ENCODE measurements at places on chromosomes 1 and 21.

GRCh38 chr1:151146412-151147131 is at the start of gene SEMA6C:
Gene SEMA6C (minus strand): TSS chr1:151146631. CDS start chr1:151142621, 4,010 bp downstream.
- no peak for DNase-seq

DNA sequence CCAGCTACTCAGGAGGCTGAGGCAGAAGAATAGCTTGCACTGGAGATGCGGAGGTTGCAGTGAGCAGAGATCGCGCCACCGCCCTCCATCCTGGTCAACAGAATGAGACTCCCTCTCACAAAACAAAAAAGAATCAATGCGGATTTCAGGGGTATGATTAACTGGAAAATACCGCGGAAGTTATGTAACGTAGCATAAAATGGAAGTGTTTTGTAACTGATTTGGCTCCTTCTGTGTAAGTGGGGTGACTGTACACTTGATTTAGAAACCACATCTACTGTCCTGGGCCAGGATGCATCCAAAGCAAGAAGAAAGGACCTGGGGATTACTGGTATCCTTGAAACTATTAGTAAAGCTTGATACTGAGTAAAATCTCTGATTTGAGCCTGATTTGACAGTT is 3.1 kb upstream of the VAMP4 start:
- no peak for DNase-seq

GRCh38 chr1:2632561-2633361 is at the start of gene MMEL1:
Gene MMEL1 (minus strand): TSS chr1:2633016. CDS start chr1:2629484, 3,532 bp downstream.
- no peak for DNase-seq

DNA sequence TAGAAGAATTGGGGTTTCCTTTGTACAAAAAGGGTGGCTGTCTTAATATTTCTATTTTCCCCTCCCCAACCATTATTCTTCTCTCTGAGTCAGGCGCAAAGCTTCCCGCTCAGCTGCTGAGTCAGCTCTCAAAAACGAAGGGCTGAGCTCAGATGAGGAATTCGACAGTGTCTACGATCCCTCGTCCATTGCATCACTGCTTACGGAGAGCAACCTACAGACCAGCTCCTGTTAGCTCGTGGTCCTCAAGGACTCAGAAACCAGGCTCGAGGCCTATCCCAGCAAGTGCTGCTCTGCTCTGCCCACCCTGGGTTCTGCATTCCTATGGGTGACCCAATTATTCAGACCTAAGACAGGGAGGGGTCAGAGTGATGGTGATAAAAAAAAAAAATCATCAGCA is 3.0 kb upstream of the TUFT1 start:
- no peak for DNase-seq

GRCh38 chr1:198657550-198658064 is 18.8 kb downstream of the PTPRC start:
- no peak for DNase-seq

DNA sequence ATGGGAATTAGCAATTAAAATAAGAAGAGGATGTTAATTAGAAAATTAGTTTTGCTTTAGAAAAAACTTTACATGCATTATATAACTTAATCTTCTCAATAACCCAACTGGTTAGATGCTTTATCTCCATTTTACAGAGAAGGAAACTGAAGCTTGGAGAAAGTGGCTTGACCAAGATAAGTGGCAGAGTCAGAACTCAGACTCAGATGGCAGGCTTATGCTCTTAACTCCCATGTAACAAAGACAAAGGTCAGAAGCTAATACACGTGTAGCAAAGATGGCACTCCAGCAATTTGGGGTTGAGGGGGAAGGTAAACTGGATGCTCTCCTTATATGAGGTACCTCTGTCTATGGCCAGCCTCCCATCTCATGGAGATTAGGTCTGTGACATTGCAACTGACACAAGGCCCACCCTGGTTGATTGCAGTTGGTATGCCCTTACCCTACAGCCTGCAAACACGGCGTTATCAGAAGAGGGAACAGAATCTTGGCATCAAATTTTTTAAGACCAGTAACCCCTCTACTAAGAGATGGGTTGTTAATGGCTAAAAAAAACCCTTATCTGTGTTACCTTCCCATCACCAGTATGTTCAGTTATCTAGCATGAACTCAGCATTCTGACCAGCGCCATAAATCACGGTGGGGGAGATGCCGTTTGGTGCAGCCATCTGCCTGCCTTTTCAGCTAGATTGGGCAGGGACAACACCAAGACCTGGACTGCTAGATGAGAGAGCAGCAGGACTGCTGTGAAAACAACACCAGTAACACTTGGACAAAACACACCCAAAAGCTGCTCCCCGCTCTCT is 97.0 kb downstream of the UBR4 start:
- DNase-seq, result peak; percentile 70

- DNase-seq, result peak; percentile 34
Observed at GRCh38 chr1:244325056-244325758, 126.5 kb downstream of the ADSS2 start.

- no peak for DNase-seq
Observed at GRCh38 chr1:6965083-6965934, 180.1 kb downstream of the CAMTA1 start.

All from vagina (tissue), 2 donors.